Activated effector memory CD4-positive, alpha-beta T cell treated with anti-CD3 and anti-CD28 coated beads, Interleukin-2, amount 50 U/mL, for 16 hours (primary cell): ENCODE measurements at places on chromosomes 5 and 9.

- no peak for DNase-seq
Measured at GRCh38 chr5:160315968-160316367, 3.6 kb upstream of the CCNJL start.

GRCh38 chr5:159112436-159112835 is 12.7 kb upstream of the EBF1 start:
- DNase-seq, result no peak

DNA sequence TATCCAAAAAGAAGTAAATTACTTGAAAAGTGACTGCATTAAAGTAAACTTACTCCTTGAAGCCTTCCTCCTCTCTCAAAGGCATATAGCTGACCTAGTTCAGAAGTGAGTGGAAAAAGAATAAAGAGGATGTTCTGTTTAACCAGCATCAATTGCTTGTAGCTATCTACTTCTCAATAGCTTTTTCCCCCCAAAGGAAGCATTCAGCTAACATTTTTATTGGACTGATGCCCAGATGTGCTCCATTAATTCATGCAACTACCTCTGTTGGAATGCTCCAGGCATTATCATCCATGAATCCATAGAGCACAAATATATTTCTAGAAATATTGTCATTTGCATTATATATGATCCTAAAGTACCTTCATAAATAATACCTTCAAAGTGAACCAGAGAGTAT is 132.8 kb downstream of the RASEF start:
- DNase-seq, result no peak

- DNase-seq, result no peak
Measured at GRCh38 chr5:53090229-53090628, 19.3 kb downstream of the MOCS2 start.

DNA sequence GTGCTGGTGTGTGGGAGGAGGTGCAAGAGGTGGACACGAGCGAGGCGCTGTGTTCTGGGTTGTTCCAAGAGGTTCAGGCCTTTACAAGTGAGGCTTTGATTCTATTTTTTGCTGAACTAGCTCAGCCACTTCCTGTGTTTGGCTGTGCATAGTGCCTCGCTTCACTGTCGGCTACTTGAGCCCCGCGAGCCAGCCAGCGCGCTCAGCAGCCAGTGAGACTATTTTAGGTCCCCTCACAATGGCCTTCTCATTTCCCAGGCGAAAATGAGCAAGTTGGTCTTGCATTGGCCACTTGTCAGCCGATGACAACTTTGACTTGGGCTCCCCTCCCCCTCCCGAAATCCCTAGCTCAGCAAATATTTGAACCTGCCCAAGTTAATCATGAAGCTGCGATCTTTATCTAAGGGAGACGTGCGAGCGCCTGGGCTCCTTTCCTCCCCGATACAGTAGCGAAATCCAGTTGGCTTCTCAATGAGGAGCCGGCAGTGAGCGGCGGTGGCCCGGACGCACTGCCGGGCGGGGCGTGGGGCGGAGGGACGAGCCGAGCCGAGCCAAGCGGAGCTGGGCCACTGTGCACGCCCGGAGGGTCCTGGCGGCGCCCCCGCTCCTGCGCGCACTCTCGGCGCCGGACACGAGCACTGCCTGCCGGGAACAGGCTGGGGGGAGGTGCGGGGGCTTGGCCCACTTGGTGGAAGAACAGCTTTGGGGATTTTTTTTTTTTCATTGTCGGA is 72.6 kb downstream of the PIK3R1 start:
- peak; percentile 80 for DNase-seq

DNA sequence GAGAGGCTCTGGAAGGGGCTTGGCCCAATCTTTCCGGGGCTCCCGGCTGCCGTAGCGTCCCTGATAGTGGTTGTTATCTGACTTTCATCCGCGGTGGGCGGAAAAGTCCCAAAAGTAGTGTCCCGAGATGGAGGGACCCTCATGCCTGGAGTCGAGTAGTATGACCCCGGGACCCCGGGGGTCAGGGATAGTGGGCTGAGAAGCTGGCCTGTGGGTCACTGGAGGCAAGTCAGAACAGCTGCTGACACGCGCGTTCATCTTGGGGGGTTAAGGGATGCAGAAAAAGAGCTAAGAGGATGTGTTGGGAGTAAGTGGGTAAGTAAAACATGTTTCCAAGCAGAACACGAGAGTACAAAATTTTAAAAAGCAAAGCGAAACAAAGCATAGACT is 123.4 kb downstream of the TMEM161B start:
- DNase-seq, result no peak

- no peak for DNase-seq
Measured at GRCh38 chr5:137195483-137195882, 303.6 kb downstream of the SPOCK1 start.
